Natural killer cell (primary cell): ENCODE measurements at places on chromosomes 5 and 9. TPM values are rescaled to one million over a fixed set of nuclear protein-coding genes. Genes with fewer than 3 reads are reported as not detected.
A peak's percentile ranks its signal among the peaks of the same experiment; 100 is the strongest.

DNA sequence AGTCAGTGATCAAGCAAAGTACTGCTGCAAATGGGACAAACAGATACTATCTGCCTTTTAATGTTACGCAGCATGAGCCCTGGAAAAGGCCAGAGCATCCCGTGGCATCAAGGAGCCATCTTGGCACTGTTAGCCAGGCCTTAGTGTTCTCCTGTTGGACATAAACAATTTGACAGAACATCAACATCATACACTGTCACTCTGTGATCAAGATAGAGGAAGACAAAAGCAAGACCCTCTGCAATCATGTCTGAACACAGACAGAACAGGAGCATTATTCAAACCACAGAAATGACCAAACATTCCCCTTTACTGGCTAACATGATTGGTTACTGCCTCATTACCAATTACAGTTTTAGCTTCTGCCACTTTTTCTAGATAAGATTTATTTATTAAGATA lies 21.2 kb upstream of the ROPN1L start:
- no peaks in the 10 kb centered on the region for H3K4me1 ChIP-seq
- no peak for DNase-seq
- no peaks in the 10 kb centered on the region for H3K27me3 ChIP-seq
- peaks cover 62% of the 10 kb centered on the region for H3K36me3 ChIP-seq
- no peak overlapping the region for H3K27ac ChIP-seq
- H3K4me3 ChIP-seq = no peak overlapping the region

DNA sequence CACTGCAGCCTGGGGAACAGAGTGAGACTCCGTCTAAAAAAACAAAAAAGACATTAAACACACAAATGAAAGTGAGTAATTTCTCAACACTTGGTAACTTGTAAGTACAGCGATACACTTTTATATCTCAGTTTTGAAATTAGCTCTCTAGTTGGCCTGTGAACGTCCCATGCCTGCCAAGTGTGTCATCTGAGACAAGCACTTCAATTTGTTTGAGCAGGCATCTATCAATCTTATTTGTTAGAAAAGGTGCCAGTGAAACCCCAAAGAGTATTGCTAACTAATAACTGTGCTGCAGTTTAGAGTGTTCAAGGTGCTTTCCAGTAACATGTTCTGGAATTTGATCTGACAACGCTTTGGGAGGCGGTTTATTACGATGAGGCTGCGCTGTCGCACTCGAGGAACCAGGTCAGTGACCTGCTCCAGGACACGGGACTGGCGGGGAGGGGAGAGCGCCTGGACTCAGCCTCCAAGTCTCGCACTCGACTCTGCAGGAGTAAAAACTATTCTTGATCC lies 1.1 kb upstream of the SPIN1 start:
- DNase-seq = no peak
- H3K4me1 ChIP-seq = peaks cover 14% of the 10 kb centered on the region
- no peaks in the 10 kb centered on the region for H3K36me3 ChIP-seq
- peak overlapping the region; percentile 82 for H3K4me3 ChIP-seq

PTGR1 gene
- total RNA-seq = not detected

DNA sequence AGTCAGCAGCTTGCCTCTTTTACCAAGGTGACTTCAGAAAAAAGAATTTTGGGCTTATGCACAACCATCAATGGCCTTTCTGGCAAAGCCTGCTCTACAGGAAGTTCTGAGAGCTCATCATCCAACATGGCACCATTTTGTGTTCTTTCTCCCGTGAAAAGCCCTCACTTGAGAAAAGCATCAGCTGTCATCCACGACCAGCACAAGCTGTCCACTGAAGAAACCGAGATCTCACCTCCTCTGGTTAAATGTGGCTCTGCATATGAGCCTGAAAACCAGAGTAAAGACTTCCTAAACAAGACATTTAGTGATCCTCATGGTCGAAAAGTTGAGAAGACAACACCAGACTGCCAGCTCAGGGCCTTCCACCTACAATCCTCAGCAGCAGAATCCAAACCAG lies 111.2 kb downstream of the SNCAIP start:
- H3K4me1 ChIP-seq = no peaks in the 10 kb centered on the region
- H3K36me3 ChIP-seq = no peaks in the 10 kb centered on the region
- no peak overlapping the region for H3K4me3 ChIP-seq
- DNase-seq = no peak
- no peak overlapping the region for H3K27ac ChIP-seq
- H3K27me3 ChIP-seq = no peaks in the 10 kb centered on the region

GRCh38 chr9:109599131-109599530 lies 101.0 kb upstream of the PTPN3 start:
- no peaks in the 10 kb centered on the region for H3K36me3 ChIP-seq
- no peak for DNase-seq
- no peak overlapping the region for H3K4me3 ChIP-seq
- H3K4me1 ChIP-seq = no peaks in the 10 kb centered on the region
- H3K27ac ChIP-seq = no peak overlapping the region

ZFP2 gene
- total RNA-seq = 0.33 TPM

- no peak for DNase-seq
- H3K36me3 ChIP-seq = no peaks in the 10 kb centered on the region
- H3K27ac ChIP-seq = no peak overlapping the region
- H3K4me1 ChIP-seq = no peaks in the 10 kb centered on the region
- H3K4me3 ChIP-seq = no peak overlapping the region
These were observed 72.2 kb upstream of the EPB41L4A start for GRCh38 chr5:112491257-112491656.

- no peaks in the 10 kb centered on the region for H3K36me3 ChIP-seq
- no peaks in the 10 kb centered on the region for H3K4me1 ChIP-seq
- H3K4me3 ChIP-seq = no peak overlapping the region
These were observed 197.8 kb upstream of the NREP start for GRCh38 chr5:111954516-111955395.

GRCh38 chr9:75130621-75131230 lies 42.4 kb downstream of the OSTF1 start:
- no peak overlapping the region for H3K4me3 ChIP-seq
- H3K36me3 ChIP-seq = peaks cover 62% of the 10 kb centered on the region
- H3K27ac ChIP-seq = no peak overlapping the region
- DNase-seq = no peak
- H3K27me3 ChIP-seq = no peaks in the 10 kb centered on the region

NPR3 gene
- total RNA-seq = not detected

DNA sequence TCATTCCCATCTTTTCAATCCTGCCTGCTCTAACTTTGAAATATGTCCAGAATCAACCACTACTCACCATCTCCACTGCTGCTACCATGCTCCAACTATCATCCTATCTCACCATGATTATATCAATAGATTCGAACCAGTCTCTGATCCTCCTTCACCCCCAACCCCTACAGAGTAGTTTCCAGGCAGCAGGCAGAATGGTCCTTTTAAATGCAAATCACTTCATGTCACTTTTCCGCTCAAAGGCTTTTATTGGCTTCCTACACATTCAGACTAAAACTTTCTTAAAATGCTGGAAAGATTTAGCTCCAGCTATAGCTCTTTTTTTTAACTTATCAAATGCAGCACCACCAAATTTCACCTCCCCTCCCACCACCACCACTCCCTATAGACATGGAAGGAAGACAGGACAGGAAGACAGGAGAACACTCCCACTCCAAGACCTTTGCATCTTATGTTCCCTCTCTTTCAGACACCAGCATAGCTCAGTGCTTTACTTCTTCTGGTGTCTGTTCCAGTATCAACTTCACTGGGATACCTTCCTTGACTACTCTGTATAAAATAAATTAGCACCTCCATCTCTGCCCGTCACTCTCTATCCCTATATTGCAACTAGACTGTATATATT lies 9.9 kb upstream of the PPP2R2B start:
- peaks cover 7% of the 10 kb centered on the region for H3K4me1 ChIP-seq
- no peak overlapping the region for H3K4me3 ChIP-seq
- H3K36me3 ChIP-seq = no peaks in the 10 kb centered on the region
- no peak for DNase-seq
- H3K27me3 ChIP-seq = no peaks in the 10 kb centered on the region
